ENCODE measurements at places on chromosomes 12 and 14.

DNA sequence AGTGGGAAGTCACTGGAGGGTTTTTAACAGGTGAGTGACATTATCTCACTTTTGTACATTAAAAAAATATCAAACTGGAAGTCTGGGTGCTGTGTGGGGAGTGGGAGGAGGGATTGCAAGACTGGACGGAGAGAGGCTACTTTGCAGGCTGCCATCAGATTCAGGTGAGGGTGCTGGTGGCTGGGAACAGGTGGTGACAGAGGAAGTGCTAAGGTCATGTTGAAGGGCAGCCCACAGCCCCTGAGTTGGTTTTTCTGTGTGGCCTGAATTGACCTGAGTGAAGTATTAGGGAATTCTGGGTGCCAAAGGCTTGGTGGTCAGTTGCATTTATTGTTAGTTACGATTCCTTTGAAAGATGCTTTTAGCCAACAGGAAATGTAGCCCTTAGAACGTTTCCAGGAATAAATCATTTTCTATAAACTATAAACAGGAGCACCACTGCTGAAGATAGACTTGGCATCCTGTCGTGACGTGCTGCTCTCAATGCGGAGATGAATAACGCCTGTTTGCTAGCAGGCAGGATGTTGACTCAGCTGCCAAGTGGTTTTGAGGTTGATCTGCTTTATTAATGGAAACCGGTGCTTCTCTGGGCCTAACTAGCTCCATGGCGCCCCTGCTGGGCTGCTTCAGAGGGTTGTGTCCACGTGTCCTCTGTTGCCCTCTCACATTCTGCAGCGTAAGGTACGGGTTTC is 707.5 kb upstream of the TMEM132C start:
- no peak for DNase-seq

DNA sequence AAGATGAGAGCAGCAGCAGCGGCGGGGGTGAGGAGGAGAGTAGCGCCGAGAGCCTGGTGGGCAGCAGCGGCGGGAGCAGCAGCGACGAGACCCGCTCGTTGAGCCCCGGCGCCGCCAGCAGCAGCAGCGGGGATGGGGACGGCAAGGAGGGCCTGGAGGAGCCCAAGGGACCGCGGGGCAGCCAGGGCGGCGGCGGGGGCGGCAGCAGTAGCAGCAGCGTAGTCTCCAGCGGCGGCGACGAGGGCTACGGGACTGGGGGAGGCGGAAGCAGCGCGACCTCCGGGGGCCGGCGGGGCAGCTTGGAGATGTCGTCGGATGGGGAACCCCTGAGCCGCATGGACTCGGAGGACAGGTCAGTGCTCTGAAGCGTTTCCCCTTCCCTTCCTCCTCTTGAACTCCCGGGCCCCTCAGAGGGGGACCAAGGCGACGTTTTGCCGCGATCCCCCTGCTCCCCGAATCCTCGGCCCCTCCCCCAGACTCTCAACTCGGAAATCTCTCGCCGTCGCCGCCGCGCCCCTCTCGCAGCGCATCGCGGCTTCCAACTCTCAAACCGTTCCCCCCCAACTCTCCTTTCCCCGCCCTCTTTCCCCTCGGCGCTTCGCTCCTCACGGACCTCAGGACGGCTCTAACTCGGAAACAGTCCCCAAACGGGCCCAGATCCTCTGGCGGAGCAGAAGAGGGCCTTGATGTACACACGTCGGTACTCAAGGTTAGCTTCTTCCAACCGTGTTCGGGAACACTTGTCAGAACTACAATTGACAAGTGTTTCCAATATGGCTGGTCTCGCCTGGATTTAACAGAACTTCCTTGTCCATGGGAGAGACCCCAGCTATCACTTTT is 947 bp downstream of the AEBP2 start:
- DNase-seq = peak; percentile 69

- no peak for DNase-seq
These were observed 407.0 kb upstream of the MGAT4C start for GRCh38 chr12:86663173-86663572.

- DNase-seq = no peak
These were observed 71.9 kb upstream of the NCOR2 start for GRCh38 chr12:124639122-124639806.

GRCh38 chr12:32757157-32757556 is 1.5 kb upstream of the YARS2 start:
- no peak for DNase-seq

DNA sequence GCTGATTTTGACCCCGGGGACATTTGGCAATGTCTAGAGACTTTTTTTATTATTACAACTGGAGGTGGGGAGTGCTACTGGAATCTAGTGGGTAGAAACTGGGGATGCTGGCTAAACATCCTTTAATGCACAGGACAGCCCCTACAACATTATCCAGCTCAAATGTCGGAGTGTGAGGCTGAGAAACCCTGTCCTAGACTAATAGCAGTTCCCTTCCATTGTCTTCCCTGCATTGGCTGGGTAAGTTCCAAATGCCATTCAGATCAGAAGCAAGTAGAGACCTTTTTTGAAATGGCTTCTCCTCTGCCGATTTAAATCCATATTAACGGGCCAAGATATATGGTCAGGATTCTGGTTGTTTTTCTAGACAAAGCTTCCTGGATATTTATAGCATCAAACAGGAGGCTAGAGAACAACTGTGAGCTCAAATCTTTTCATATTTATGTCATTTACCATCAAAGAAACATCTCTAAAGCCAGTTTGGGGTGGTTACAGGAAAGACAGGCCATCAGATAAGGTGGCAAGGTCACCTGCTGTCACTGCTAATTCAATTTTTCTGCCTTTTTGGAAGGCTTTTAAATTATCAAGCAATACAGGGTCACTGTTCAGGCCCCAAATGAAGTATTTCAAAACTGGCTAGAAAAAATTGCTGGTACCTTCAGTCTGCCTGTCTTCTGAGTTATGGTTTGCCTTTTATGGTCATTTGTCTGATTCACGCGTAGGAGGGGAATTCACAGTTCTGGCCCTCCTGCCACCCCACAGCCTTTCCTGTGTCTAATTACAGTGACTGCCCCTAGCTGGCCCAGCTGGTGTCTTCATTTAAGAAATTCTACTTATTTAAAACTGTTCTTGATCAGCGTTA is 20.1 kb upstream of the AKAP5 start:
- DNase-seq = peak; percentile 80

DNA sequence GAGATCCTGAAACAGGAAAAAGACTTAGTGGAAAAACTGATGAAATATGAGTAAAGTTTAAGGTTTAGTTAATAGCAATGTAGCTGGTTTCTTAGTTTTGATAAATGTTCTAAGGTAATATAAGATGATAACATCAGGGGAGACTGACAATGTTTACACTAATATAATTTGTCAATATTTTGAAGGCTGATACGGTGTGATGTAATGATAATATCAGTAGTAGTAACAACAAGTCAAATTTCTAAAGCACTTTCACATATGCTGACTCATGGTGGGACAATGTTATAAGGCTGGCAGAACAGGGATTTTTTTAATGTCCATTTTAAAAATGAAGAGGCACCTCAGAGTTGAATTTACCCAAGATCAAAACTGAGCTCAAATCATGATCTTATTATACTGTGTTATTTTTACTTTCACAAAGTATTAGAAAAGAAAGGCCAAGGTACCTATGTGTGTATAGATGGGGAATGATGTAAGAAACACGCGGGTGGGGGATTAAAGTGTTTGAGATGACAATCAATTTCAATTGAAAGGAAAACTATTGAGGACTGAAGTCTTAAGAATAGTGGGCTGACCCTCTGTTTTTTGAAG is 2.4 kb upstream of the FLRT2 start:
- DNase-seq = no peak

DNA sequence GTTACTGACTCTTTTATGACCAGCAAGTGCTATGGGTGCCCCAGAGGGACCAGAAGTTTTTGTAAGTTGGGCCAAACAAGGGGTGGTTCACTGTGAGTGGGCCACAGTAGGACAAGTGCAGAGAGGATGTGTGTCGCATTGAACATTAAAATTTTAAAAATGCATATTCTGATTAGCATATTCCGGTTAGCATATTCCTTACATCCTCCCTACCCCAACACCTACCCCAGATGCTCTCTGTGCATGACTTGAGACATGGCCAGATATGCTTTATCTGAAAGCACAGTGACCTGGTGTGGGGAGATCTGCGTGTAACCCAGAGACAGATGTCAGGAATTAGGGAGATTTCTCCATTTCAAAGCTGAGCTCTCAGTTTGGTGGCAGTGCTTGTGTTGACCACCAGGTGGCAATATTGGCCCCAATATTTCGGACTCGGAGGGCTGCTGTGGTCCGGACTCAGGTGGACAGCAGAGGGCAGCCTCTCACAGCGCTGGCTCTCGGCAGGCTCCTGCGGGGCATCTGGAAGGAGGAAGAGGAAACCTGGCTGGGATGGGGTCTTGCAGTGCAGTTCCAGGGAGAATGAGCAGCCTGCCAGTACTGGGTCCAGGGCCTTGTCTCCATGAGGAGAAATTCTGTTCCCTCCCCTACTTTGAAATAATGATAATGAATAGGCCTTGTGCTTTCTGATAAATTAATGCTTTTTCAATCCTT is 1.6 kb upstream of the CEBPE start:
- DNase-seq = peak; percentile 91

DNA sequence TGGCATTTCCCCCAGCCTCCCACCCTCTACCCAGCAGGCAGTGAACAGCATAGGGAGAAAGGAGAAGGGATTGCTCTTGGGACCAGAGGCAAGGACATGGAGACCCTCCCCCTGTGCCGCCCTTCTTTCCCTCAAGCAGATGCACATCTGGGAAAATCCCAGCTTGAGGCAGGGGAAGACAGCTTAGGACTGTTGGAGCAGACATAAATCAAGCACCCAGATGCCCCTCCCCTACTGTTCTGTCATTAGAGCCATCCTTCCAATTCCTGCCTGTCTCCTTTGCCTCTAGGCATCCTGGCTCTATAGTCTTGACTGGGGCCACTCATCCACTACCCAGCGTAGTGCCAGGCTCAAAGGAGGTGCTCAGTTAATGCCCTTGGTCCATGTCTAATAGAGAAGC is 7.5 kb upstream of the CISTR start:
- DNase-seq = no peak

DNA sequence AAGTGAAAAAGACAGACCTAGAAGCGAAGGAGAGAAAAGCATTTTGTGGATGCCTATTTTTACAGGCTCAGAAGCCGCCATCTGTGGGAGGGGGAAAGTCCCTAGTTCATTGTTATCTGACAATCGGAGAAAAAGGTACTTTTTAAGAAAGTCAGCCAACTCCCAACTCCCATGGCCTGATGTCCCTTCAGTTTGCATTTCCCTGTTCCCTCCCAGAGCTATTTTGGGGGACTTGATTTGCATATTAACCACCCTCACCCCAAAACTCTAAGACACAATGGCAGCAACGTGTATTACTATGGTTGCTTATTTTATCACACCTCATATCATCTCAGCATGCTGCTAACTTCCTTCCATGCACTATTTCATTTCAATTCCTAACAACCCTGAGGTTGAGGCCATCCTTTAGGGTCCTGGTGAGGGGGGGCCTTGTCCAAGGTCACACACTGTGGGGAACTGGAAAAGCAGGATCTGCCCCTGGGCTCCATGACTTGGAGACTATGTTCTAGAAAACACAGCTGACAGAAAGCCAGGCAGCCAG is 18.7 kb downstream of the HVCN1 start:
- DNase-seq = peak; percentile 66

DNA sequence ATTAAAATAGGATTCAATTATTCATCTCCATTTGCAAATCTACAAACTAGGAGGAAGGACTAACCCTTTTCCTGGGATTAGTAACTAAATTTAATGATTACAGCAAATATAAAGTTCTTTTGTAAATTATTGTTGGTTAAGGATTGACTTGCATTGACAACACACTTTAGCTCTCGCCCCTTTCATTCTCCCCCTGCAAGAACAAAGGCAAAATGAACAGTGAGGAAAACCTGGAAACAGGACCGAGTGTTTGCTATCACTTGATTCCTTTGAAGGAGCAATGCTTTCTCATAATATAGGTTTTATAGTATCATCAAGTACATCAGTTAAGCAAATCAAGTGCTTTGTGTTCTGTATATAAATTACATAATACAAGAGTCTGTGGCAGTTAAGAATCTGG is 7.4 kb upstream of the COX16 start:
- DNase-seq = no peak

GRCh38 chr12:53346491-53346890 is 10.3 kb upstream of the SP7 start:
- DNase-seq = peak; percentile 8

DNA sequence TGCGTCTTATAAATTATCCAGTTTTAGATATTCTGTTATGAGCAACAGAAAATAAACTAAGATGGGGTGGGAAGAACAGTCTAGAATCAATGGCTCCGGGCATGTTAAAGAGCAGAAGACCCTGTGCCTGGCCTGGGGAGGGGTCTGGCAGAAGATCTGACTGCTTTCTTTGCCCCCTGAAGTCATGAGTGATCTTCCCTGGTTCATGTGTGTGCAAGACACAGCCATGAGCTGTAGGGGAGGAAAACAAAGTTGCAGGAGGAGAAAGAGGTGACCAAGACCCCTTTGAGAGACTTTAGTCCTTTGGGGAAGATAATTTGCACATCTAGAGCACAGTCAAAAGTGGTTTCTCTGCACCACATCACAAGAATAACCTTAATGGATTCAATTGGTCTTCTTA is 4.8 kb downstream of the LACRT start:
- no peak for DNase-seq

- no peak for DNase-seq
These were observed 145.8 kb downstream of the MIPOL1 start for GRCh38 chr14:37343307-37344094.

DNA sequence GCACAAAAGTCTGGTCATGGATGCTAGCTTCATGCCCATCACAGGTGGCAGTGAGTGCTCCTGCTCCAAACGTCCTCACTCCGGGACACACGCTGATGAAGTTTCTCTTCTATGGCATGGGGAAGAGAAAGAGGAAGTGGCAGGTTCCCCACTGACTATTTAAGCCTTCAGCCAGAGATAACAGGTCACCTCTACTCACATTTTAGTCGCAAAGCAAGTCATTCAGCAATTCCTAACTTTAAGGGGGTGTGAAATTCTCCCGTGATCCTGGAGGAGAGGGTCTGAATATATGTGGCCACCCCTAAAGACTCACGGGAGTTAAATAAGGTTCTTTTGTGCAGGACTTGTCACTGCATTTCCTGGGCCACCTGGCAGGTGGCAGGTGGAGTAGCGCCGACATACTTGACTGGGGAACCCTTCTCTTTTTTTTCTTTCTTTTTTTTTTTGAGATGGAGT is 18.8 kb upstream of the RCOR1 start:
- DNase-seq = peak; percentile 26

DNA sequence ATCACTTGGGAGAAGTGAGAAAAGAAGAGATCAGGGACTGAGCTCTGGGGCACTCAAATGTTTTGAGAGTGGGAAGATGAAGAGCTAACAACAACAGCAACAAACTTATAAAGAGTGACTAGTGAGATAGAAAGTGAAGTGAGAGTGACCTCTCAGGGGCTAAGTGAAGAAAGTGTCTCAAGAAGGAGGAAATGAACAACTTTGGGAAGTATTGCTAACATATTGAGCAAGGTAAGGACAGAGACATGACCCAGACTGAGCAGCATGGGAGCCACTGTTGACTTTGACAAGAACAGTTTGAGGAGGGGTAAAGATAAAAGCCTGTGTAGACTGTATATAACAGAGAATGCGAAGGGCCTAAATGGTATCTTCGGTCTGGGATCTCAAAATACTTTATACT is 155.1 kb upstream of the BTG1 start:
- no peak for DNase-seq

Measured in GM20000 (cell line).